H4 (cell line): ENCODE measurements at places on chromosomes 5 and 9. TPM values are rescaled to one million over a fixed set of nuclear protein-coding genes. Genes with fewer than 3 reads are reported as not detected.

The TICAM2 gene
- total RNA-seq, result 0.16 and 4.5 TPM in 2 replicates

DNA sequence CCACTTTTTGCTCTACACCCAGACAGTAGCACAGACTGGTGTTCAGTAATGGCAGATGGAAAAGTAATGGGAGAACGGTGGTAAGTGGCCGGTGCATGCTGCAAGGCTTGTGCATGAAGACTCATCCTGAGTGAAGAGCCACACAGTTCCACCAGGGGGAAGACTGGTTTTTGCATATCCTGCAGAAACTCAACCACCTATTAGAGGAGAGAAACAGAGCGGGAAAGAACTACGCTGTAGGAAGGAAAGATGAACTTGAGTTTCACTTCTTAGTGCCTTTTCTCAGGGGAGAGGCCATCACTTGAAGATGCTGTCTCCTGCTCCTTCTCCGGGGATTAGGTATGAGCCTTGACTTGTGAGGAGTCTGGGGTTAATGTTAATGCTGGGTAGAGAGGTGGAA is 9.4 kb upstream of the PRSS3 start:
- DNase-seq, result no peak

The ENTREP1 gene
- 0.08 TPM in 1 of 2 replicates, not detected in the other for total RNA-seq

- DNase-seq, result no peak
These were observed 122.3 kb downstream of the SEMA5A start for GRCh38 chr5:9423571-9423970.

GRCh38 chr5:180467028-180467975 is 26.9 kb upstream of the CNOT6 start:
- DNase-seq, result peak; percentile 63

DNA sequence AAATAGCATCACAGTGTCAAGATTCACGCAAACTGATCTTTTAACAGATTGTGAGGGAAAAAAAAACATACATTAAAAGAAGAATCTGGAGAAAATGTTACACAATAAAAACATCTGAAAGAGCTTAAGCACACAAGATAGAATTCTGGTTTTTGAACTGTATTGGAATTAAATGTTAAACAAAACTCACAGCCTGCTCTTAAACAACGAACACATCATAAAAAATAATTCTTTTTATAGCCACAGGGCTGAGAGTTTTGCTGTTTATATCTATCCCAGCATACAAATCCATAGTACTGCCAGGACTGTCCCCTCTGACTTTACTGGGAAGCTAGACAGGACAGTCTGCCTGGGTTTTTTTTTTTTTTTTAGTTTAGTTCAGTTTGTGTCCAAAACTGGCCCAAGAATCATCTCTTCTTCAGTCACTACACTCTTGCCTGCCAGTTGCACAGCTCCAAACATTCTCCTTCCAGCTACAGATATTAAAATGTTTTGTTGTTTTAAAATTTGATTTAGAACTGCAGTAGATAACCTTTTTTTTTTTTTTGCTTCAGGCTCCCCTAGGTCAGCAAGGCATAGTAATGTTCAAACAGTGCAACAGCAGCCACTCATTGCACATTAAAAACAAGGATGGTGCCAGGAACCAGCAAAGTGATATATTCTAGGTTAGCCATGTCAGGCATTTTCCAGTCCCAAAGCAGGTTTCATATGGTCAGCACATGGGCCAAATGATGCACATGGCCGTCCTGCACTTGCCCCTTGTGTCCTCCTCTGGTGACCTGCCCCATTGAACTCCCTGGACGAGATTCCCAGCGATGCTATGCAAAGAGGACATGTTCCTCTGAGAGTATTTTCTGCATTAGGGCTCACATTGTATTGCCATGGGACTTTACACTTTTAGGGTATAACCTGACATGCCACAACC is 173.6 kb downstream of the ARL15 start:
- no peak for DNase-seq

DNA sequence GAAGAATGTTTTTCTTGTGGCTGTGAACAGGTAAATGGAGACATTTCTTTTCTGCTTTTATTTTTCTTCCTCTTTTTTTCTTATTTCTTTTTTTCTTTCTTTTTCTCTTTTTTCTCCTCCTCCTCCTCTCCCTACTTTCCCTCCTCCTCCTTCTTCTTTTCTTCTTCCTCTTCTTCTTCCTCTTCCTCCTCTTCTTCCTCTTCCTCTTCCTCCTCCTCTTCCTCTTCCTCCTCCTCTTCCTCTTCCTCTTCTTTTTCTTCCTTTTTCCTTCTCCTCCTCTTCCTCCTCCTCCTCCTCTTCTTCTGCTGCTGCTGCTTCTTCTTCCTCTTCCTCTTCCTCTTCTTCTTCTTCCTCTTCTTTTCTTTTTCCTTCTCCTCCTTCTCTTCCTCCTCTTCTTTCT is 65.3 kb upstream of the NTRK2 start:
- DNase-seq, result no peak

The IRX2 gene
- 0.10 TPM in 1 of 2 replicates, not detected in the other for total RNA-seq

- DNase-seq, result no peak
These were observed 216.6 kb downstream of the TSSK1B start for GRCh38 chr5:113218200-113218599.

DNA sequence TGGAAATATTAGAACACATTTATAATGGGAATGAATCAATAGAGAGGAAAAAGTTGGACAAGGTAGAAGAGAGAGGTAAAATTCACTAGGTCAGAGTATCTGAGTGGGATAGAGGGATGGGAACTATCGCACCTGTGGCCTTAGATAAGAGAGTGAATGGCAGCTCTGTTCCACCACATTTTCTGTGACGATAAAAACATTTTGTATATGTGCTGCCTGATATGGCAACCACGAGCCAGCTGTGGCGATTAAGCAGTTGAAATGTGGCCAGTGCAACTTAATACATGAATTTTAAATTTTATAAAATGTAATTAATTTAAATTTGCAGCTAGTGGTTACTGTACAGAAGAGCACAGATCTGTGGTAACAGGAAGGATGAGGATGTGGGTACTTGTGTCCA is 46.7 kb downstream of the ZNF354A start:
- no peak for DNase-seq

GRCh38 chr5:7246287-7246686 is 149.7 kb upstream of the ADCY2 start:
- no peak for DNase-seq

DNA sequence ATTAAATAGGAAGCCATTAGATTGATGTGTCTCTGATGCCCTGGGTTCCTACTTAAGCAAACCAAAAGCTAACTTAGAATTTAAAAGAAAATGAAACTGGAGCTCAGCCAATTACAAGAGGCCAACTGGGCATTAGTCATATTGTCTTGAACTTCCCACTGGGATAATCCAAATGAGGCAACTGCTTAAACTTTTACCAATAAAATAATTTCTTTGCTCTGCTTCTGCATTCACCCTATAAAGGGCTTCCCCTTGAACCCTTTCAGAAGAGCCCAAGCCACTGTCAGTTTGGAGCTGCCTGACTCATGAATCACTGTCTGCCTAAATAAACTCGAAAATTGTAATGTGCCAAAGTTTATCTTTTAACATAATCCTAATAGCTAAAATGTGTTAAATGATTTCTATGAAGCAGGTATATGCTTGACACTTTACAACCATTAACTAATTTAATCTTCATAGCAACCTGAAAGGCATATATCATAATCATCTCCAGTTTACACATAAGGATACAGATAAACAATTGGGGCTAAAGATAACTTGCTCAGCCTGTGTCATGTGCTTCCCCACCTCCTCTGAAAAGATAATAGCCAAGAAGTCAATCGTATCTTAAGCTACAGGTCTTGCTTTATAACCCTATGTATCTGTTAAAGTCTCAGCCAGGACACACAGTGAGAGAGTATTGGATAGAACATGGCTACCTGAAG is 11.5 kb downstream of the GPR150 start:
- DNase-seq, result peak; percentile 49

GRCh38 chr5:60340326-60340725 is 359.6 kb downstream of the DEPDC1B start:
- no peak for DNase-seq

The CEP78 gene
- 24.2 and 30.9 TPM in 2 replicates for total RNA-seq

The MYOT gene
- total RNA-seq, result not detected in 2 replicates

- no peak for DNase-seq
These were observed 11.3 kb upstream of the RNF130 start for GRCh38 chr5:180082633-180083420.

GRCh38 chr5:126488443-126489065 is 65.3 kb downstream of the GRAMD2B start:
- no peak for DNase-seq

The FRMPD1 gene
- not detected in 2 replicates for total RNA-seq

DNA sequence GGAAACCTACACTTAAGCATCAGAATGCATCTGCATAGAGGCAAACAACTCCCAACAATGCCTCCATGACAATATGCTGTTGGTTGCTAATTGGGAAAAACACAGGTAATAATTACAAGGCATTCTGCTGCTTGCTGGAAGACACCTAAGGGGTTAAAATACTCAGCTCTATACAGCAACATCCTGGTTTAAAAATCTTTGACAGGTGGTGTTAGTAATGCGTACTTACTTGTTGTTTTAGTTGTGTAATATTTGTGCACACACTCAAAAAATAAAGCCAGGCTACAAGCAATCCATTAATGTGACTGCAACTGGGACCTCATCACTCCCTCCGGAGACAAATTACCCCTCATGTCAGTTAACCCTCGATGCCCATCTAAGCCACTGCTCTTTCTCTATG is 126.3 kb upstream of the ELL2 start:
- DNase-seq, result no peak

The ENTR1 gene
- total RNA-seq, result 36.5 and 51.3 TPM in 2 replicates

The ZDHHC11 gene
- 0.50 and 2.0 TPM in 2 replicates for total RNA-seq

The PTPN3 gene
- 5.2 and 5.9 TPM in 2 replicates for total RNA-seq

The SPATA31D4 gene
- not detected in 2 replicates for total RNA-seq

The NEUROG1 gene
- not detected in 2 replicates for total RNA-seq

DNA sequence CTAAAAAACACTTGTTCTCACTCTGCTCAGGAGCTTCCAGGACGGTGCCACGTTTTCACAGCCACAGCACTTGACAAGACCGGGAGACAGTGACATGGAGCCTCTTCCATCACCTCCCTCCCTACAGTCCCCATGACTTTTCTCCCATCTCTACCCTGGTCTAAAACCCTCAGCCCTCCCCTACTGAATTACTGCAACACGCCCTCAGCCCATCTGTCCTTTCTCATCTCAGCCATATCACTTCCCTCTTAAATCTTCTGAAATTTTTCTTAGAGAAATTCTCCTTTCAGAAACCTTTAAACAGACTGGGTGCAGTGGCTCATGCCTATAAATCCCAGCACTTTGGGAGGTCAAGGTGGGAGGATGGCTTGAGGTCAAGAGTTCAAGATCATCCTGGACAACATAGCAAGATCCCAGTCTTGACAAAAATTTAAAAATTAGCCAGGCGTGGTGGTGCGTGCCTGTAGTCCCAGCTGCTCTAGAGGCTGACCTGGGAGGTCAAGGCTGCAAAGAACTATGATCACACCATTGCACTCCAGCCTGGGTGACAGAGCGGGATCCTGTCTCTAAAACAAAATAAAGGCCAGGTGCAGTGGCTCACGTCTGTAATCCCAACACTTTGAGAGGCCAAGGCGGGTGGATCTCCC is 125.8 kb downstream of the MYO10 start:
- DNase-seq, result no peak

The ALG2 gene
- total RNA-seq, result 39.9 and 56.6 TPM in 2 replicates

GRCh38 chr5:131754363-131754762 is 42.5 kb downstream of the FNIP1 start:
- no peak for DNase-seq

DNA sequence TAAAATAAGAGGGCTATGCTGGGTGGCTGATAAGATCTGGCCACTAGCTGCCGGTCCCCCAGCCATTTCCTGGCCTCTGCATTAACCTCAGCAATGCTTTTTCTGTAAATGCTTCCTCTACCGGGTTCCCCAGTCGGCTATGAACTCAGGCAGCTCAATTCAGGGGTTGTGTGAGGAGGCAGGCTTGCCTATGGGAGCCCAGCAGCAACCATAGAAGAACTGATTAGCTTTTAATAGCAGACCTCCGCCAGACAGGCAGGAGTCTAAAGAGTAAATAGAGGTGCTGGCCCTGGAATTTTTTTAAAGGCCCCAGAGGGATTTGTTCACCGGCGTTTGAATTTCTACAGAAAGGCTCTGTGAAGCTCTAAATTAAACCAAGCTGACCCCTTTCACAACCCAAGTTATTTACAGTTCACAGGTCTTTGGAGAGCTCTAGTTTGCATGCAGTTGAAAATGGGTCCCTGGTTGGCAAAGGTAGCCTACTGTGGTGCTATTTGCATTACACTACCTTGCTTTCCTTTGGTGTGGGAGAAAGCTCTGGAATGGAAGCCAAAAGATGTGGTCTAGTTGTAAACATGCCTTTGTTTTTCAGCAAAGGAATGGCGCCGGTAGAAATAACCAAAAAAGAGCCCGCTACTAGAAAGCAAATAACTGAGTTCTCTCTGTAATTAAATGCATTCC is 289.7 kb upstream of the SEMA6A start:
- peak; percentile 64 for DNase-seq

The IFNA21 gene
- total RNA-seq, result 0.15 TPM in 1 of 2 replicates, not detected in the other

DNA sequence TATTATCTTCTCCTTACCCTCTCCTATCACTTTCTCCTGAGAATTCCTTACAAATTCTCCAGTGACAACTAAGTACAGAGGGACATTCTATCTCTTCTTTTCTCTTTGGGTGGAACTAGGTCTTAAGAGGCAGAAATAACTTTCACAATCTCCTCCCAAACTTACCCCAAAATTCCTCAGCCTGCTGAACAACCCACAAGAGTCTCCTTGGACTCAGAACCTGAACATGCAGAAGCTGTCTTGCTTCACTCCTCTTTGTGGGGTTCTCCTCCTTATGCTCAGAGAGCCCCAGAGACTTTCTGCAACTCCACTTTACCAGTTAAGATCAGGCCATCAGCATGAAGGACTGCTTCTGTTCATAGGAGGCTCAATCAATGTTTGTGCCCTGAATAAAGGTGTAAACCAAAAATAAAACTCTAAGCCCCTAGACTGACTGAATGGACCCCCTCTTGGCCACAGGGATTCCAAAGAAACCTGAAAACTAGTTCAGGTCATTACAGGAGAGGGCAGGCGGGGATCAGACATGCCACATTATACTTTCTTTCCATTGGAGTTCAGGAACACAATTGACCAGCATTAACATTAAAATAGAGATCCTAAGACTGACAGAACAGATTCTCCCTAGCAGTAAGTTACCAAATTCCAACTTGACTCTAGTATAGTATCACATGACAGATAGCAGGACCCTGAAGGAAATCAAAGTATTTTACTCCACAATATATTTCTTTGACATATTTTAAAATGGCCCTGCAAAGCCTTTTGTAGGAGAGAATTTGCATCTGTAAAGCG is 179.7 kb upstream of the FBXL17 start:
- DNase-seq, result no peak

GRCh38 chr9:124214116-124214515 is 43.6 kb upstream of the NEK6 start:
- DNase-seq, result no peak

- no peak for DNase-seq
These were observed 23.6 kb downstream of the PCDHGC5 start for GRCh38 chr5:141512390-141512910.

DNA sequence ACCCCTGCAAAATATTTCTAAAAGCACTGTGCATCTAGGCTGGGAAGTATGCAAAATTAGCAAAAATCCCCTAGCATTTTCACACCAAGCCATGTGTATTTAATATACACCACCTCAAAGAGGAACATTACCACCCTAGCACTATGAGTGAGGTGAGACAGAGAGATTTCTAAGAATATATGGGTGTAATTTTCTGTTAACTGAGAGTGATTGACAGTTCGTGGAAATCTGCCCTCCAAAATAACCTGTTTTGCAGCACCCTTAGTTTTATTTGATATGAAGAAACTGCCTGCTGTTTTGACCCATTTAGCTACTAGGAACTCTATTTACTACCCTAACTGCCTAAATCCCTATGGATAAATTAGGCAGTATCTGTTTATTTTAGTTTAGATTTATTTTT is 64.2 kb upstream of the CDKN2B start:
- no peak for DNase-seq

The DNAH5 gene
- total RNA-seq, result 1.5 TPM in 2 replicates

- no peak for DNase-seq
These were observed 439.3 kb upstream of the ADAMTS16 start for GRCh38 chr5:4700871-4701270.

The FAM153A gene
- total RNA-seq, result 0.02 TPM in 1 of 2 replicates, not detected in the other
